Posterior vena cava (tissue), 2 donors: ENCODE measurements at places on chromosomes 1 and 21.

GRCh38 chr21:34511181-34511580, 829 bp downstream of the KCNE1 start:
- DNase-seq, result no peak

- no peak for DNase-seq
These were observed 599.8 kb upstream of the CXADR start for GRCh38 chr21:16913010-16913409.

DNA sequence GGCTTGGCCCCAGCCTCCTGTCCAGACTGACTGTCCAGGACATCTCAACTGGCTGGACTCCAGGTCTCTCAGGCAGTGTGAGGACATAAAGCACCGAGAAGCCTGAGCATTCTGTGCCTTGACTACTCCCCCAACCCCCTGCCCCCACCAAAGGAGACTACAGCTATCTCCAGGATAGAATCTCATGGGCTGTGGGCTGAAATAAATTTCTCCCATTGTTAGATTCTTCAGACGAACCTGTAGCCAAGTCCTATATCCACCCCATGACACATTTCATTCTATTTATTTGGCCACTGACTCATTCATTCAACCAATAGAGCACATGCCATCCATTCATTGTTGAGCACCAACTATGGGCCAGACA, 11.4 kb downstream of the VWA5B1 start:
- DNase-seq, result no peak

DNA sequence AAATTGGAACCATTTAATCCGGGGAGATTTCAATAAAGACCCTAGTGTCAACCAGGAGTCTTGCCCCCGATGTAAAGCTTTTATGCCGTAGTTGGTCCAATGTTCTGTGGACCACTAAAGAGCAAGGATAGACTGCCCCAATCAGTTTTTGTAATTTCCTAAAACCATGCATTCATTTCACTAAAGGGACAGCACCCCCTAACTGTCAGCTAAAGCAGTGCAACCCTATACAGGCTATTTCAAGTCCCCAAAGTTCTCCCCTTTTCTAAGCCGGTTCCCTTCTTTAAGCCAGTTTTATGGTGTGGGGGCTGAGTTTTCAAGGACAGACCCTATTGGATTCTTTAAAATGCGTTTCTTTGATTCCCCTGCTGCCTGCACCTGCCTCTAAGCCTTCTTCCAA, 12.7 kb upstream of the PDPN start:
- no peak for DNase-seq

DNA sequence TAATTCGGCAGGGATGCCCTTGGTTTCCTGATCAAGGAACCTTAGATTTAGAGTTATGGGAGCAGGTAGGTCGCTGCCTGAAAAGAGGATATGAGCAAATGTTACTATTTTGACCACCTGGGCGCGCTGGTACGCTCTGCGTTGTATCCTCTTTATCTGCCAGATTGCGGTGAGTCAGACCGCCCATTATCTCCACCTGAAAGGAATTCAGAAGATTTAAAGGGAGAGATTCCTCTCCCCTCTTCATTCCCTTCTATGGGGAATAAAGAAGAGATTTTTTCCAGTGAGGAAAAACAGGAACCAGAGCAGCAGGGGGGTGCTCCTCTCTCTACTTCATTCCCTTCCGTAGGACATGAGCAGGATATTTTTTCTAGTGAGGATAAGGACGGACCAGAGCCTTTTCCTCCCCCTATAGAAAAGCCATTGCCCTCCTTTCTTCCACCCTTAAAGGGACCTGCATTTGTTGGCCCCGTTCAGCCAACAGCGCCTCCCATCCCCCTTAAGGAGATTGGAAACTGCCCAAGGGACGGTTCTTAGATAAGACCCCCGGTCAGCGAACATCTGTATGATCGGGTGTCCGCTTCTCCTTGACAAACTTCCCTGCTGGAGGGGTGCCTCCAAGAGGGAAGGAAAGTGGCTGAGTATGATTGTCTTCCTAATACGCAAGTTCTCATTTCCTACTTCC, 34.1 kb downstream of the CLCA1 start:
- no peak for DNase-seq

DNA sequence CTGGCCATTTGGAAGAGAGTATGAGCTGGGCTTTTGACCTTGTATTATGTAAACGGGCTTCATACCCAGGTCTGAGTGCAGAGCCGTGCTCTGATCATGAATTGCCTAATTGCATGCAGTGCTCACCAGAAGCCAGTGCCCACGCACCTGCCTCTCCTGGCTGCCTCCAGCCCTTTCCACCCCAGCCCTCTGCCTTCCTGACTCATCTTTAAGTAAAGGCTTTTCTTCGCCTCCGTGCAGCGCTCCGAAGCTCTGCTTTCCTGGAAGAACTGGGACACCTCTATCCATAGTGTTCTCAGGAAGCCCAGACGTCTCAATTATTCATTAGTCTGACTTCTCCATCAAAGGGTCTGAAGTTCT, 413.7 kb downstream of the PTPRU start:
- peak; percentile 40 for DNase-seq

- peak; percentile 58 for DNase-seq
These were observed 28.6 kb downstream of the TRIM67 start for GRCh38 chr1:231190456-231190855.

DNA sequence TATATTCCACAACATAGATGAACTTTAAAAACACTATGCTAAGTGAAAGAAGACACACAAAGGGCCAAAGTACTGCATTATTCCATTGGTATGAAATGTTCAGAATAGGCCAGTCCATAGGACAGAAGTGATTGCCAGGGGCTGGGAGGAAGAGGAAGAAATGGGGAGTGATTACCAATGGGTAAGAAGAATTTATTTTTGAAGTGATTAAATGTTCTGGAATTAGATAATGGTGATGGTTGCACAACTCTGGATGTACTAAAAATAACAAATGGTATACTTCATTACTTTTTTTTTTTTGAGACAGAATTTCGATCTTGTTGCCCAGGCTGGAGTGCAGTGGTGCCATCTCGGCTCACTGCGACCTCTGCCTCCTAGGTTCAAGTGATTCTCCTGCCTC, 61.7 kb downstream of the CHD5 start:
- DNase-seq, result no peak

GRCh38 chr1:211811126-211811525, 19.4 kb downstream of the LPGAT1 start:
- DNase-seq, result no peak

DNA sequence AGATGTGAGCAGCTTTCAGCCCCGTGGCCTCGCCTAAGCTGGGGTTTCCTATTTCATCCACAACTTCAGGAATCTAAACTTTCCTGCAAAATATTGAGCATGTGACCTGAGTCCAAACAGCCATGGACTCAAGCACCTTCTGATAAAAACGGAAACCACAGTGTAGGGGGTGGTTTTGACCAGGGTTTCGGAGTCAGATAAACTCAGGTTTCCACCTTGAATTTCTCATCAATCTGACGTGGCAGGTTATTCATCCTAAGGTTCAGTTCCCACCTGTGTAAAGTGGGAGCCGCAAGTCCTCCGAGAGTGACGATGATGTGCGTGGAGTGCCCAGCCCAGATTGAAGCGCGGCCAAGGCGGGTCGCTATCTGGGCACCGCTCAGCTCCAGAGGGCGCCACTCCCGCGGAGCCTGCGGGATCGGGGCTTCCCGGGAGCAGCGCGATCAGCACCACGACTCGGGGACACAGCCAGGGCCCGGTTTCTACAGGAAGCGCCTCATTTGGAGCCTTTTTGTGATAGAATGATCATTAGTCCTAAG, 871 bp upstream of the ETS2 start:
- peak; percentile 93 for DNase-seq

GRCh38 chr1:160859166-160859565, 3.5 kb downstream of the CD244 start:
- DNase-seq, result no peak

- DNase-seq, result no peak
These were observed 1.7 kb downstream of the BTG2 start for GRCh38 chr1:203306965-203307541.

GRCh38 chr1:187129132-187129531, 300.4 kb downstream of the PLA2G4A start:
- no peak for DNase-seq

- DNase-seq, result no peak
These were observed 17.9 kb upstream of the KANK4 start for GRCh38 chr1:62336995-62337705.

DNA sequence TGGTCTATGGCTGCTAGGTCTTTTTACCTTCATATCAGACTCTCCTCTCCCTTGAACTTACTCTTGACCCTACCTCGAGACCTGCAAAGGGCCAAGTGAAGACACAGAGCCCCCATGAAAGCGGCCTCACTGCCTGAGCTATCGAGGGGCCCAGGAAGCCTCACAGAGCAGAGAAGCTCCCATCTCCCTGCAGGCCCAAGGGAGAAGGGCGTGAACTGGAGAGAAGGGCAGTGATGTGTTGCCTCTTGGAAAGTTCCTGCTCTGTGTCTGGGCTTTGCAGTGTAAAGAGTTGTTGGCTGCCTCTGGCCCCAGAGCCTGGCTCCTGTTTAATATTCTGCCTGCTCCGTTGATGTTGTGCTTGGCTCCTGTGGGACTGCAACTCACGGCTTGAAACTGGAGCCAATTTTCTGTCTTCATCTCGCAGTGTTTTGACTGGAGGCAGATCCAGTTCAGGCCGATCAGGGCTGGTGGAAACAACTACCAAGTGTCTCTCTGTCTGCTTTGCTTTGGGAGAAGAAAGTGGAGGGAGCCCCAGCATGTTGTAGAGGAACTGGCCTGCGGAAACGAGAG, 4.3 kb downstream of the SERTAD4 start:
- peak; percentile 84 for DNase-seq

DNA sequence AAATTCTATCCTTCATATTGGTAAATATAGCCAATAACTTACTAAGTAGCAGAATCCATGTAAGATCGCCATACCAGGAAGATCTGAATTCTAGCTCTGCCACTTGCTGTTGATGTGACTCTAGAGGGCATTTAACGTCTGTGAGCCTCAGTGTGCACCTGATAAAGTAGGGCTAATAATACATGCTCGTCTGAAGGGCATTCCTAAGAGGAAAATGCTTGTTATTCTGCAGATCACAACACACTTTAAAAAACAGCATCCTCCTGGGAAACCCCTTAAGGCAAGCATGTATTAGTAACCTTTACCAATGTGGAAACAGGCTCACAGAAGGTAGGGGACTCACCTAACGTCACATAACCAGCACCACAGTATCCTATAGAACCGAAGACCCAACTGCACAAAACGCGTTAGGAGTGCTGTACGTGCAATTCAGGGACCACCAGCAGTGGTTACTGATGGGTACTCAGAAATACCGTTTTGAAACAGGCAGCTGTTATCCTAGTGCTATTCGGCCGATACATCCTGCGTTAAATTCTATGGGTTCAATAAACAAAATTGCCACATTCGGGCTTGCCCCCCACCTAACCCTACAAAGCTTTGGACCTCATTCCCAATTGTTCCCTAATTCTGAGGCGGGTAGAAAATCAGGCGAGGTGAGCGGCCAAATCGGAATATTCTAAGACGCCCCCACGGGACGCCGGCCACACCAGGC, 758 bp downstream of the DEPDC1 start:
- no peak for DNase-seq

DNA sequence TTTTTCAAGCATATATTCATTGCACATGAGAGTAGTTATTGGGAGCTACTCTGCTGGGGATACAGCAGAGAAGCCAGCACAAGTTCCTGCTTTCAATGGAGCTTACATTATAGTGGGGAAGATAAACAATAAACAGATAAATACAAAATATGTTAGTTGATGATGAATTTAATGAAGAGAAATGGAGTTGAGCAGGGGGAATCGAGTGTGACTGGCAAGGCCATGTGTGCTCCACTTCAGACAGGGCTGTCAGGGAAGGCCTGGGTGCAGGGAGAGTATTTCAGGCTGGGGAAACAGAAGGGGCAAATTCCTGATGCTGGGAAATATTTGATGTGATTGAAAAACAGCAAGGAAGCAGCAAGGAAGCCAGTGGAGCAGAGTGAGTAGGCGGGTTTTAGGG, 21.2 kb upstream of the BRDT start:
- no peak for DNase-seq

DNA sequence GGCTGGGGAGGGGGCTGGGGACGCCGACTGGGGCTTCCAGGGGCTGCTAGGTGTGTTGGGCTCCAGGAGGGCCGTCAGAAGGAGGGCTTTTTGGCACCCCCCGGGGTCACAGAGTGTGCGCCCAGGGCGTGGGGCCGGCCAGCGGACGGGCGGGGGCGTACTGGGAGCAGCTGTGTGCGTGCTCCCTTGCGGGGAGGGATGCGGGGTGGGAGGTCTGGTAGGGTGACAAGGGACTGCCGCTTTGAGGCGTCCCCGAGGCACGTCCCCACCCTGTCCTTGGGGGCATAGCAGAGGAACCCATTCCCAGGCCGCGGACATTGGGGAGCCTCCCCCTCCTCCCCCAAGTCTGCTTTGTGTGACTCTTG, 1.1 kb downstream of the FOXO6 start:
- DNase-seq, result peak; percentile 74

DNA sequence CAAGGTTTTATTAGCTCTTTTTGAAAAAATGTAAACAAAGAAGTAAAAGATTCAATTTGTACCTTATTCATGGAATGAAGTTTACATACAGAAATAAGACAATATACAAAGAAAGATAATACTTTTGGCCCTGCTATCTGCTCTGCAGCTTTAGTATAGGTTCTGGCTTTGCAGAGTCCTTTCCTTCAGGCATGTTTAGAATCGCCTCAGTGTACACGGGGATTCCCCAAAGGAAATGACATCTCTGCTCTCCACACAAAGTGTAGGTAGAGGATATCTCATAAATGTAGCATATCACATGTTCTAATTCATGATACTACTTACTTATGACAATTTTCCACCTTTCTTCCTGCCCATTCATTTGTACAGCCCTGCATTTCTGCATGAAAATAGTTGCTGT, 222.6 kb upstream of the DPYD start:
- DNase-seq, result no peak

GRCh38 chr1:76595024-76595423, 272.3 kb upstream of the ST6GALNAC5 start:
- no peak for DNase-seq

DNA sequence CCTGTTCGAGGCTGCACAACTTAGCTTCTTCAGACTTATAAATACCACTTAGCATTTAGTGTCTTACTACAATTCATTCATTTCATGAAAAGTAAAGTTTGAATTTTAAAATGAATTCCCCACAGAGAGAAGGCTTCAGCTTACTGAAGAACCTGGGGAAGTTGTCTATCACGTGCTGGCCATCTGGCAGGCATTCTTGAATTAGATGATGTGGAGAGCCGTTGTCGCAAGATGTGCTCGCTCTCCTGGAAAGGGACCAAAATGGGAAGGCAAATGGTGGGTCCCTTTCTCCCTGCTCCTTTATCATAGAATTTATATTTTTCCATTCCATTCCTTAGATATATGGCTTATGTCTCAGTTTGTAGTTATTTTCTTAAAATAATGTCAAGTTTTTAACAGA, 90.5 kb downstream of the CD247 start:
- no peak for DNase-seq

GRCh38 chr1:115158181-115158580, 68.9 kb upstream of the TSPAN2 start:
- DNase-seq, result peak; percentile 82

GRCh38 chr1:147853391-147853790, 49.2 kb upstream of the GJA8 start:
- DNase-seq, result no peak

- DNase-seq, result no peak
These were observed 29.8 kb downstream of the ZYG11B start for GRCh38 chr1:52756020-52756419.

- no peak for DNase-seq
These were observed 18.0 kb upstream of the PTAFR start for GRCh38 chr1:28194326-28195035.
